ENCODE measurements at places on chromosomes 3 and 15.

DNA sequence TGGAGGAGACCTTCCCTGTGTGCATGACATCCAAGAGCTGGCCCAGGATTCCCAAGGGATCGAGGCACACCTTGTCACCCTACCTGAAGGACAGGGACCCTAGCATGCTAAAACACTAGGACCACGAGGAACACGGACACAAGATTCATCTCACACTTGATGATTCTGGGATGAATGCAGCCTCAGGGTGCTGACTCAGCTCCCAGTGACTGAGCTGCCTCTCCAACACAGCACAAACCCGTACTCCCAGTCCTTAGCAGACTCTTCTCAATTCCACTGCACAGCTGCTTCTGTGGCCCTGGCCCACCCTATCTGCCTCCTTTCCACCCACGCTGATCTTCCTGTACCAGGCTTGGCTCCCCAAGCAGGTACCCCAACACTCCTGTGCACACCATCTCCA is 9.1 kb upstream of the OXTR start:
- DNase-seq = no peak

DNA sequence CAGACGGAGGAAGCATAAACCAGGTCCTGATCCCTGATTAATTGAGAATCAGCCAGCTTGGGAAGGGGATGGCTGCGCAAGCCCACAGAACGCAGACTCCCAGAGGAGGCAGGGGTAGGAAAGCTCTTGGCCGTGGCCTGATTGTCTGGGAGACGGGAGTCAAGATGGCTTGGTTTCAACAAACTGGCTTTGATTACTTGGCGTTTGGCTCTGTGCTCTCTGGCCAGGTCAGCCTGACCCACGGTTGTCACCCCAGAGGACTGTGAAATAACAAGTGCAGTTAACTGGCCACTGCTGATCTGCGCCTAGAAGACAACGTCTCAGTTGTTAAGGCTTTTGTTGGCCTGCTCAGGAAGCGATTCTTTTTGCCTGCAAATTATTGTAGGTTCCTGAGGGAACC is 387.0 kb upstream of the PROK2 start:
- no peak for DNase-seq

GRCh38 chr3:54197509-54197908 is 75.2 kb downstream of the CACNA2D3 start:
- no peak for DNase-seq

DNA sequence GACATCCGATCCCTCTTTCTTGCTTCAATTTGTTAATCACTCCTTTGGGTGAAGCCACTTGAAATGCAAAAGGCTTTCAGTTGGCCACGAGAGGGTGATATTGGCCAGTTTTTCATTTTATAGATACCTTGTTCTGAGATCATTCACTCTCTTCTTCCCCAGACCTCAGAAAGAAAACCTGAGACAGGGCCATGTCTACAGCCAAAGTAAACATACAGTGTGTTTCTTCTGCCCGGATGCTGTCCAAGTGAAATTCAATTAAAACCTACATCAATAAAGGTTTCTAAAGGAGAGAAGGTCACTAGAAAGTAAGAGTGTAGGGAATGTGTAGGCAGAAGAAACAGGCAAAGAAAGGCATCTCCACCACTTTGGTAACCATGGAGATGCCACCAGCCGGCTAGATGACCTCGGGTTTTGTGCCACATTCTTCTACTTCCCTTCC is 39.5 kb upstream of the FMN1 start:
- DNase-seq = no peak

- no peak for DNase-seq
Observed at GRCh38 chr3:64578797-64579196, 109.0 kb downstream of the ADAMTS9 start.

DNA sequence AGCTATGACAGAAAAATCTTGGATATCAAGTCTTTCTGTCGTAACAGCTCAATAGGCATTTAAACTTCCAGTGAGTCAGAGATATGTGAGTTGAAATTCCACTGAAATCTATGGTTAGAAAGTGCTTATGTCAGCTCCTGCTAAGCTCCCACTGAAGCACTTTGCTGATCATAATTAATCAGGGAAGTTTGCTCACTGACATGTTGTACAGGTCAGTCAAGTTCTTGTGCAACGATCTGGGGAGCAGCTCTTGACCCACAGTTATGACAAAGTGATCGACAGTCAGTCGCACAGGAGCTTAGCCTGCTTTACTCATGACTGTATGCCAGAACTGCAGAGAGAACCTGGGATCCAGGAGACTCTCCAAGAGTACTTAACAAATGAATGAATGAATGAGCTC is 453.5 kb downstream of the SOX2 start:
- DNase-seq = no peak

GRCh38 chr15:92881211-92881754 is 18.8 kb upstream of the CHD2 start:
- no peak for DNase-seq

DNA sequence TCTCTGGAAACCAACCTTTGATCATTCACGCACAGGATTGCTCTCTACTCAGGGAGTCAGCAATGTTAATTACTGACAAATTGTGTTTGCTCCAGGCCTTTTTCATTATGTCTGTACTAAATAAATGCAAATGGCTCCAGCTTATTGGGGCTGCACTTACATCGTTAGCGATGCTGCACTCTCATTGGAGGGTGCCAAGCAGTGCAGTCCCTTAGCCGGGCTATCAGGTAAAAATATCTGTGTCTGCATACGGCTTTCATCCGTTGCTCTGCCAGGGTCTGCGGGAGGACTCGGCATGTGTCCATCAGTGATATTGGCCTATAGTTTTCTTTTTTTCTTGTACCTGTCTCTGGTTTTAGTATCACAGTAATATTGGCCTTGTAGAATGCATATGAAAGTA is 471.5 kb upstream of the CADM2 start:
- no peak for DNase-seq

DNA sequence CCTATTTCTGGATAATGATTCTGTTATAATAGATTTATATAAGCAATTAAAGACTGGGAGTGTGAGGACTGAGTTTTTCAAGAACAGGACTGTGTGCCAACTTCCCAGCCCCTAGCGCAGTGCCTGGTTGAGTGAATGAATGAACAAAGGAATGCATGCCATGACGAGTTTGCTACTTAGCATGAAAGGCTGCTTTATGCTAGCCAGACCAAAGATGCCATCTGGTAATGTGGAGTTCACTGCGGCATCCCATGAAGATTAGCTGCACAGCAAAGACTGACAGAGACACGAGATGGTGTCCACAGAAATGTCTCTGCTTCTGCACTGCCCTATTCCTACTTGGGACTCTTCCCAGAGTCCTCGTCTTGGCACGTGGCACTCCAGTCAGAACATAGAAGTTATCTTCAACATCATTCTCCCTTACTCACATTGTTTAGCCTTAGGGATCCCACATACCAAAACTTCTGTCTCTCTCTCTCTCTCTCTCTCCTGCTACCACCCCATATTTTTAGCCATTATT is 283.9 kb upstream of the CTNNB1 start:
- no peak for DNase-seq

DNA sequence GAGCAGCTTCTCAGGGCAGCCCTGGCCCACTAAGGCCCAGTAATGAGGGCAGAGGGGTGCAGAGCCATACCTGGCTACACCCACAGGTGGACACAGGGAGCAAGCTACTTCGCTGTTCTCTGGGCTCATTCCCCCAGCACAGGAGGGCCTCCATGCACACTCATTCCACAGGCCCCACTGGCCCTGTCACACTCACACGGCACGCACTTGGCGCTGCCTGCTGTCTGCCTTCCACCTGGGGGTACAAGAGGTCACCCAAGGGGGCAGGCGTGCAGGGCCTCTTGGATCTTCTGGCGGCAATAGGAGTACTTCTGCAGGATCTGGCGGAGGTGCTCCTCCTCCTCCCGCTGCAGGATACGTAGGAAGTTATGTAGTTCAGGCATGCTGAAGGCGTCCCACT is 2.3 kb upstream of the TUSC2 start:
- no peak for DNase-seq
